ENCODE measurements at places on chromosomes 12 and 14.

GRCh38 chr12:116143909-116144308, 133.6 kb downstream of the MED13L start:
- no peak for DNase-seq

DNA sequence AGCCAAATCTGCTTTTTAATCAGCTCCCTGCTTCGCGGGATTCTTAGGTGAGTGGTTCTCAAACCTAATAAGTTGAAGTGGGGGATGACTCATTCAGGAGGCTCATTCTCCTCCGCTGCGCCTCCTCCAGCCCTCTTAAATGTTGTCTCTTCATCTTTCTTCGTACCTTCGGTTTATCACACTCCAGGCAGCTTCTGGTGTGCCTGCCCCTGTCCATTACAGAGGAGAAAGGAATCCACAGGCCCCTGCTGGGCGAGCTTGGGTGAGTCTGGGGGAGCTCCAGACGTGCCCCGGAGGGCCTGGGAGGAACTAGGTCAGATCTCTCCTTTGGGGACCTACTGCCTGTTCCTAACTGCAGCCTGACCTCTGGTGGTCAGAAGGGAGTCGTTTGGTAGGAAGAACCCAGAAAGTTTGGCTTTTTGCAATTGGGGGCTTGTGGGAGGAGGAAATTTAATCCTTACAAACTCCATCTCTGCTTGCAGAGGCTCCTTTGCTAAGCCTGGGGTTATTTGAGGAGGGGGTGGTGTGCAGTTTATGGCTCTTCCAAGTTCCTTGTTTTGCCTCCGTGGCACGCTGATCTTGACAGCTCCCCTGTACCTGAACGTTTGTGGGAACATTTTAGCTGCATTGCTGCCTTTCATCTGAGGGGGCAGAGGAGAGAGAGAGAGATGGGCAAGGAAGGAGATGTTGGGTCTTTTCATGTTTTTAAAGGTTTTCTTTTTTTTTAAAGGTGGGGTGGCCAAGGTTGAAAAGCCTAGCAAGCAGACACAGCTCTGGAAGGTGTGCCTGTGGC, 84.1 kb upstream of the GNG2 start:
- DNase-seq = no peak

DNA sequence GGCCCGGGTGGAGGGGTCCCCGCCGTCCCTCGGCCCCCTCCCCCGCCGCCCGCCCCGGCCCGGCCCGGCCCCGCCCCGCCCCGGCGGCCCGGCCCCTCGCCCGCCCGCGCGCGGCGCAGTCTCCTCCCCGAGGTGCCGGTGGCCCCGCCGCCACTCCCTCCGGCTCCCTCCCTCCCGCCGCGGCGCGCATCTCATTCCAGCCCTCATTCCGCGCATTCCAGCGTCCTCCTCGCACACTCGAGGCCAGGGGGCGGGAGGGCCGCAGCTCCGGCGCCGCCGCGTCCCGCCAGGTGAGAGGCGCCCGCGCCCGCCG, at the start of gene TEAD4:
Gene TEAD4, plus strand, starts transcription at position 206 of the 313 bp plus-strand sequence.
- DNase-seq = no peak

DNA sequence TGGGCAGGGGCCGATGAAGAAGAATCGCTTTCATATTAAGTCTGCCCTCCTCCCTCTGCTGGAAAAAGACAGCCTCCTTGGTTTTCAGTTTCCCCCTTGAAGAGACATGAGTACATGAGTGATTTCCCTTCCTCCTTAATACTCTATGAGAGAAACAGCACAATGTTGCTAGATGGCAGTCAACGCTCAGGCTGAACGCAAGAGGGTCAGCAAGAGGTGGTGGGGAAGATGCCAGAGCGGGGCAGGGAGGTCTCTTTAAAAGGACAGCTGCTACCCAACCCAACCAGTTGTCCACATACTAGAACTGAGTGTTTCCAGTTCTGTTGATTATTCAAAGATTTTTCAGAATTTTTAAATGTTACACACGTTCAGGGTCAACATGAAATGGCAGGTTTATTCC, 22.8 kb downstream of the CRACR2A start:
- no peak for DNase-seq

- DNase-seq = no peak
Measured at GRCh38 chr12:25382311-25383106, 131.8 kb upstream of the KRAS start.

DNA sequence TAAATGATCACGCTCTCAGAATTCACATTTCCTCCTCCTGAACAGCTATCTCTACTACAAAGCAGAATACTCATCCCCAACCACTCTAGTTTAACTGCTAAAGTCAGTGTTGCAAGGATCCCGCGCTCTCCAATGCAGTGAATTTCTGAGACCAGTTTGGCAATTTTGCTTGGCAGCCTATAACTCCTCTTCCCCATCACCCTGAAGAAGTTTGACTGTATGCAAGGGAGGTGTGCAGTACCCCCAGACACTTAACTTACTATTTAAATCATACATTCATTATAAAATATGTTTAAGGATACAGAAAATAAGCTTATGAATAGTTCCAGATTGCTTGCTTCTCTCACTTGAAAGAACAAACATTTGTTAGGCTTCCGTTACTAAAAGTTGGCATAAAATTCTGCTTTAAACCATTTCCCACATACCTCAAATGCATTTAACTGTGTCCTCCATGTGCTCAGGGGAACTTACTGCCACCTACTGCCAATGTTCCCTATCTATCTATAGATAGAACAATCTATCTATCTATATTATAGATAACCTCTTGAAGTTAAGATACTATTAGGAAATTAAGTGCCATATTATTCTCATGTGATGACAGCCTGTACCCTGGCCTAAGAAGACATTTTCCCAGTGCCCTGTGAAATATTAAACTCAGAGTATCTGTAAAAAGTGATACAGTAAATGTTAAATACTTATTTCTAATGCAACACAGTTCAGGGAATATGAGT, 2.4 kb downstream of the LGR5 start:
- DNase-seq = no peak

GRCh38 chr14:22563987-22564386, 25.0 kb downstream of the DAD1 start:
- DNase-seq = no peak

GRCh38 chr12:91523831-91524230, 341.2 kb upstream of the DCN start:
- no peak for DNase-seq

DNA sequence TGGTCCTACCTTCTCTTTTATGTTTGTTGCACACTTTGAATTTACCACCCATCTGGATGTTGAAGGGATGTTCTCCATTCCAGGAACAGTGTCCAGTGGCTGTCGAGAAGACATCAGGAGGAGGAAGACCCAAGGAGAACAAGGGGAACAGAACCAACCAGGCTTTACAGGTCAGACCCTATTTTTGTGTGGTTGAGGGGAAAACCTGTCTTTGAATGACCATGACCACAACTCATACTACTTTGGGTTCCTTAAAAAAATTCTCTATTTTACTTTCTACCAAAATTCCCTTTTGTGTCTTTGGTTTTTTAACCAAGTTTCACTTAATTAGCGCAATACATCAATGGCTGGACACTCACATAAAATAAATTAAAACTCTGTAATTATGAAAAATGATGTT, 78.7 kb downstream of the PLXNC1 start:
- DNase-seq = no peak

All from esophagus squamous epithelium (tissue), 5 donors.